ENCODE measurements at places on chromosomes 6 and 20. TPM values are rescaled to one million over a fixed set of nuclear protein-coding genes. Genes with fewer than 3 reads are reported as not detected.

Gene GTSF1L
- total RNA-seq = 4.0 TPM

DNA sequence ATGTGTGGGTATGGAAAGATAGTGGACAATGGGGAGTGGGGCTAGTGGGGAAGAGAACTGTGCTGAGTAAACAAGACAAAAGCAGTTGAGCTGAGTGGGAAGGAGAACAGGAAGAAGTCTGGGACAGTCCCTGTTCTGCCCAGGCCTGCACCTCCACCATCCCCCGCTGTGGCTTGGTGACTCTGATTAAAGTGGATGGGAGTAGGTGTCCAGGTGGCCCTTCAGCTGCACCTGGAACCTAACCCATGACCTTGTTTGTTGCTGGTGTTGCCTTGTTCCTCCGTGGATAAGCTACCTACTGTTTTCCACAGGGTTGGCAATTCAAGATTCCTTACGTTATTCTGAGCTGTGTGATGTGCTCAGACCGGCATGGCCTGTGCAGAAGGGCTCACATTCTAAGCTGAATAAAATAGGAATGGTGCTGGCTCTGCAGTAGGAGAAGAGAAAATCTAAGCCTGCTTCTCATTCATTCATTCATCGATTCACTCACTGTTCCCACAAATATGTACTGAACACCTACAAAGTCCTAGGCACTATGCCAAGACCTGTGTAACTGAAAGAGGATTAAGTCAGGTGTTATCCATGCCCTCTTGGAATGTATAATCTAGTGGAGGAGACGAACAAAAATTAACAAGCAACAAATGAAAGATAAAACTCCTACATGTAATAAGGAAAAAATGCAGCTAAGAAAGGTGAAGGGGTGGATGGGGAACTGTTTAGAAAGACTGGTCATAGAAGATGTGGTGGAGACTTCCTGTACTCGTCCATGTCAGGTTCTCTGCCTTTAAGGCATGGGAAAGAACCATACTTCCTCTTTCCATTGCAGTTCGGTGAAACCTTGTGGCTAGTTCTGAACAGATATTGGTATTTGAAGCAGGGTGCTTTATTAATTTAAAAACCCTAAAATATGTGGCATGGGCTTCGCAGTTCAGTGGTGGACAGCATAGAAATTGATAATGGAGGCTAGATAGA is 10.1 kb upstream of the CALHM6 start:
- DNase-seq = peak; percentile 19

DNA sequence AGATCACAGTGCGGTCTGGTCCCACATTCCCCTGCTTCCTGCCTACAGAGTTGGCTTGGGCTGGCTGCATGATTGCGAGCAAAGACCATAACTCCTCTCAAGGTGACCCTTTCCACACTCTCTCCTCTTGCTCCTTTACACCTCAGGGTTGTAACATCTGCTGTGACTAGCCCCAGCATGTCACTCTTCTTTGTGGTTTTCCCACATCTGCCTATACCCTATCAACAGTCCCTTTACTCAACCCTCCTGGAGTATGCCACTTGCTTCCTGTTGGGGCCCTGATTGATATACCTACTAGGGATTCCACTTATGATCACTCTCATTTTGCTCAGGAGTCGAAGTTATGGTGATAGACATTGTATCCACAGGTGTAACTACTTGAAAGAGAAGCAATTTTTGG is 58.9 kb upstream of the SGK1 start:
- no peak for DNase-seq

DNA sequence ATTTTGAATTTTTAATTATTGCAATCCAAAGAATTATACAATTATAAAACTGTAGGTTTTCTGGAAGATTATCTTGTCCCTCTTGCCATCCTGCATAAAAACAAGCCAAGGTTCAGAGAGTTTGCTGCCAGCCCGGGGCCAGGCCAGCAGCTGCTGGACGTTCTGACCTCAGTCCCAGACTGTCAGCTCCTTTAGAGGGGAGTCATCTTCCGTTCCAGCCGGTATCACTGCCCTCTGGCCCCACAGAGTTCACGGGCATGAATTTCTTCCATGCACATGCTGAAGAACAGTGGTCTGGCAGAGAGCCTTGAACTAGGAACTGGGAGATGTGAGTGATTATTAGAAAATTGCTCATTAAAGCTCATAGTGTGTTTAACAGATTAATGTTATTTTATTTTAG is 130.4 kb upstream of the QKI start:
- DNase-seq = no peak

Gene SNX9
- total RNA-seq = not detected

GRCh38 chr6:11092668-11093375 is 812 bp upstream of the SMIM13 start:
- DNase-seq = peak; percentile 77

- DNase-seq = peak; percentile 38
These were observed 67.7 kb upstream of the GCM1 start for GRCh38 chr6:53216301-53216700.

- no peak for DNase-seq
These were observed 132.1 kb downstream of the CEBPB start for GRCh38 chr20:50322703-50323131.

GRCh38 chr6:14040042-14040441 is 77.5 kb upstream of the CD83 start:
- peak; percentile 7 for DNase-seq

GRCh38 chr20:16566080-16566479 is 7.2 kb downstream of the KIF16B start:
- no peak for DNase-seq

GRCh38 chr6:137264311-137265075 is 45.3 kb upstream of the IFNGR1 start:
- DNase-seq = no peak

- no peak for DNase-seq
These were observed 1137.7 kb downstream of the EPHA7 start for GRCh38 chr6:92281571-92282076.

DNA sequence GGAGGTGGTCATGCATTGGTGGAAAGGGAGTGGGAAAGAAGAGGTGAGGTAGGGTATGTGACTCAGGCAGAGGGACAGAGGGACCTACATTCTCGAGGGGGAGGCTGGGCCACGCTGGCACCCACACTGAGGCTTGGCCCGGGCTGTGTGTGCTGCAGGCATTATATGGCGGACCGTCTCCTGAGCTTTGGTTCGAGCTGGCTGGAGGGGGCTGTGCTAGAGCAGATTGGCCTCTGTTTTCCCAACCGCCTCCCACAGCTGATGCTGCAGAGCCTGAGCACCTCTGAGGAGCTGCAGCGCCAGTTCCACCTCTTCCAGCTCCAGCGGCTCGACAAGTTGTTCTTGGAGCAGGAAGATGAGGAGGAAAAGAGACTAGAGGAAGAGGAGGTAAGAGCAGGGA is 23.4 kb downstream of the DNPH1 start:
- no peak for DNase-seq

DNA sequence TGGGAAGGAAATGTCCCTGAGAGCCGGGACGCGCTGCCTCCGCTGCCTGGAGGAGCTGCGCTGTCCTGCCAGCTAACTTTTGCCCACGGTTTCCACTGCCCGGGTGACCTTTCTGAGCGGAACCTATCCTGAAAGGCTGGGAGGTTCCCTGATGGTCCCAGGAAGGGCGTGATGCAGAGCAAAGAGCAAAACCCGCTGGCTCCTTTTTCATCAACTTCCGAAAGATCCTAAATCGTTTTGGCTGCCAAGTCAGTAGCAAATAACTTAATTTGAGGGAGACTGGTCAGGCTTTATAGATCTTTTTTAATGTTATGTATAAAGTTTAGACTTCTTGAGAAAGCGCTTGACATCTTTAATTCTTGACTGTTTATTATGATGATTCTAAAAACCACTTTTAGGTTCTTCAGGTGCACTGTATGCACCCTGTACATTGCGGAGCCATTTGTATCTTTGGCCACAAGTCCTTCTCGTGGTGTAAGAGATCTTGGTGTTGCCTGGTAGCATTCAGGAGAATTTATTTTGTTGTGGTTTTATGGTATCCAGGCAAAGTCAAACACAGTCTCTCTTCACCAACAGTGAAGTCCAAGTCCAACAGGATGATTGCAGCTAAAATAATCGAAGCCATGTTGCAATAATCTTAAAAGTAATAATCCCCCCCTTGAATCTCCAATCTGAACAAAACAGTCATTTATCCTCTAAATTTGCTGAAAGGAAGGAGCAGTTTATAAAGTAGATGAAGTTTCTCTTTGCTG is at the start of gene SYNE1:
SYNE1 (minus strand) TSS at position 67 of the 752 bp plus-strand sequence. CDS start 9,031 bp downstream, outside the sequence.
- DNase-seq = no peak

- DNase-seq = no peak
These were observed 261.5 kb downstream of the BMP2 start for GRCh38 chr20:7029019-7029418.

DNA sequence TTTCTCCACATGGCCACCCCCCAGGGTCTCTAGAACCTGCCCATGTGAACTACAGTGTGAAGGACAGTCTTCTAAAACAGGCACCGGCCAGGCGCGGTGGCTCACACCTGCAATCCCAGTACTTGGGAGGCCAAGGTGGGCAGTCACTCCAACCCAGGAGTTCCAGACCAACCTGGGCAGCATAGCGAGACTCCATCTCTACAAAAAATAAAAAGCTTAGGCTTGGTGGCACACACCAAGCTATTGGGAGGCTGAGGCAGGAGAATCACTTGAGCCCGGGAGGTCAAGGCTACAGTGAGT is 13.7 kb downstream of the ACSS1 start:
- DNase-seq = no peak

- DNase-seq = no peak
These were observed 552.5 kb downstream of the HAO1 start for GRCh38 chr20:7387638-7388193.

Gene MAS1L
- not detected for total RNA-seq

DNA sequence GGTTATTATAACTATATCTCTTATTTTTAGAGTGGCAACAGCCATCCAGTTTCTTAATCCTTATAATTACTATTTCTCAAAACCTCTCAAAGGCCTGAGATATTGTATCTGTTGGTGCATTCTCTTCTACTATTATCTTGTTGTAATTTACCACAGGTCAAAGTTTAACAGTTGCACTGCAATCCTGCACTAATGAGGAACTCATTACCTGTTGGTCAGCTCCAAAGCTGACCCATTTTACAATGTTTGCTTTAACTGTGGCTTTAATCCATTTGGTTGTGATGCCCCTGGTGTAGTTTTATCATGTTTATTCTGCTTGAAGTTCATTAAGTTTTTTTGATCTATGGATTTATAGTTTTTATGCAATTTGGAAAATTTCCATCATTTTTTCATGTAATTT is 6.3 kb upstream of the ADGB start:
- DNase-seq = no peak

DNA sequence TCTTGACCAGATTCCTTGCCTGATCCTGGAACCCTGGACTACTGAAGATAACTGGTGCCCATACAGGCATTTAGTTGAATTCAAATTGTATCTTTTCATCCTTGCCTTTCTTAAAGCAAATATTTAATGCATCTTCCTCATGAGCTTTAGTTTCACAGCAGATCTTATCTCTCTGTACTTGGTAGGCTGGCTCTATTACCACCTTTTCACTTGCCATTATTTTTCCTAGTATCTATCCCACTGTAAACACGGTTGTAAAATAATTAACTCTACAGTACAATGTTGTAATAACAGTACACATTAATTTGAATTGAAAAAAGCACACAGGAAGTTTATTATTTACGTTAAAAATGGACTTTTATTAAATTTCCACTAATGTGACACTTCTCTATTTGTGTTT is 1286.9 kb downstream of the GRIK2 start:
- no peak for DNase-seq

DNA sequence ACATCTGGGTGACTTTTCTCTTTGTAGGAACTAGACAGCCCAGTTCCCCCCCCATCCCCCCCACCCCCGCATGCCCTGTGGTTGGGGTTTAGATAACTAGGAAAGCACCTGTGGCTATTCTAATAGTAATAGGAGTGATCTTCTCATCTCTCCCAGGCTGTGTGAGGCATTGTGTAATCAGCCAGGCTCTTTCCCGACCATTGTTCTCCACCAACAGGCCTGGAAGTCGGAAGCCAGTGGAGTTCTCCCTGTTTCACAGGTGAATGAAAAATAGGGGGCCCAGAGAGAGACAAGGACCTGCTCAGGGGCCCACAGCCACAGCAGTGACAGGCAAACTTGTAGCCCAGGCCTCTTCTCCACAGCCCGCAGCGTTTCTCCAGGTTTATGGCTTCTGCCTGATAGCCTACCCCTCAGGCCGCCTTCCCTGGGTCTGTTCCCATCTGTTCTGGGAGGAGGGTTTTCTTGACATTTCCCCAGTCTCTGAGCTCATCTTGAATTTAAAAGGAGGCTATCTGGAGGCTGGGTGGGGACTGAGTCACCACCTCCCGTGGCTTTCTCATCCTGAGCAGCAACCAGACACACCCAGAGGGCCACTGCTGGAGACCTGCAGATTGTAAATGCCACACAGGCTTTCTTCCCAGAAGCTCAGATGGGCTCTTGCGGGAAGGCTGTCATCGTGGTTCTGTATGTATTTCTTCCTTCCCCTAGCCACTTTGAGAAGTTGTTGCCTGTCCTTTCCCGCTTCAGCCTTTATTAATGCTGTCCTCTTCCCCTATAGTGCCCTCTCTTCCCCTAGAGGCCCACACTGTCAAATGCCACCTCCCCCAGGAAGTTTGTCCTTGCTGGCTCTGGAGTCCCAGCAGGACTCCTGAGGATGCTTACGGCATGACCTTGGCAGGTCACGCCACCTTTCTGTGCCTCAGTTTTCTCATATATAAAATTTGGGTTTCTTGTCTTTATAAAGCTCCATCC is 75.9 kb upstream of the MYL9 start:
- no peak for DNase-seq

DNA sequence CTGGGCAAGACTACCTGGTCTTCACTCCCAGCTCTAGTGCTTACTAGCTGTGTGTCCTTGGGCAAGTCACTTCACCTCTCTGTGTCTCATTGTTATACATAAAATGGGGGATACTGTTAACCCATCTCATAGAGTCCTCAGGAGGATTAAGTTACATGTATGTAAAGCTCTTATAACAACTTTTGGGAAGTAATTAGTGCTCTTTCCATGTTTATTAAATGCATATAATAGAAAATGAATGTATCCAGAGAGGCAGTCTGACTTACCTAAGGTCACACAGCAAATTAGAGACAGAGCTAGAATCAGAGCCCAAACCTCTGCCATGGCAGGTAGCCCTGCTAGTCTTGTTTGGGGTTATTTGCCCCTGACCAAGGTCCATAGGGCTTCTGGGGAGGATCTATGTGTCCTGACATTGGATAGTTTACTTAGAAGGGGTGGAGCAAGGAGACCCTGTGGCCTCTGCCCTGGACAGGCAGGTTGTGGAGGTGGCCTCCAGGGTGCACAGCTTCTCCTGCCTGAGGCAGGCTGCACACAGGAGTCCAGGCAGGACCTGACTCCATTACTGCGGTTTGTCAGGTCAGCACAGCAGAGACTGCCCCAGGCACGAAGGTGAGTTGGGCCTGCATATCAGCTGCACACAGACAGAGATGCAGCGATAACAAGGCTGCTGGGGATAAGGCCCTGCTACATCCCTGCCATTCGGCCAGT is 8.4 kb upstream of the MAPK13 start:
- DNase-seq = no peak

Data from OCI-LY7 (cell line).